Suprapubic skin (tissue), 4 donors: ENCODE measurements at places on chromosomes 16 and 17.

GRCh38 chr17:71409712-71410111 lies 711.1 kb upstream of the SOX9 start:
- no peak for DNase-seq

DNA sequence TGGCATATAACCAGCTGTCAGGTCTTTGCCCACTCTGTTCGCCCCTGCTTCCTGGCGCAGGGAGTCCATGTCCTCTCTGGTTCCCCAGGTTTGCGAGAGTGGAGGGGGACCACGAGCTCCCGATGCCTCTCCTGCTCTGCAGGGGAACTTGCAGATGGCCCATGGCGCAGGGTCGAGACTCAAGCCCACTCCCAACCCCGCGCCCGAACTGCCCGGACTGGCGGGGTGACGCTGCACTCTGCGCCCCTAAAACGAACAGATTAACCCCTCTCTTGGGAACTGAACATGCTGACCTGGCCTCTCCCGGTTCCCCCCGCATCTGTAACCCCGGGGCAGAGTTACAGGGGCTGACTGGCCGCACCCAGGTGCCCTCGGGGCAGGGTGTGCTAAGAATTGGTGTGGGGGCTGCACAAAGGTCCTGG lies 681 bp upstream of the PLA2G15 start:
- DNase-seq = no peak

DNA sequence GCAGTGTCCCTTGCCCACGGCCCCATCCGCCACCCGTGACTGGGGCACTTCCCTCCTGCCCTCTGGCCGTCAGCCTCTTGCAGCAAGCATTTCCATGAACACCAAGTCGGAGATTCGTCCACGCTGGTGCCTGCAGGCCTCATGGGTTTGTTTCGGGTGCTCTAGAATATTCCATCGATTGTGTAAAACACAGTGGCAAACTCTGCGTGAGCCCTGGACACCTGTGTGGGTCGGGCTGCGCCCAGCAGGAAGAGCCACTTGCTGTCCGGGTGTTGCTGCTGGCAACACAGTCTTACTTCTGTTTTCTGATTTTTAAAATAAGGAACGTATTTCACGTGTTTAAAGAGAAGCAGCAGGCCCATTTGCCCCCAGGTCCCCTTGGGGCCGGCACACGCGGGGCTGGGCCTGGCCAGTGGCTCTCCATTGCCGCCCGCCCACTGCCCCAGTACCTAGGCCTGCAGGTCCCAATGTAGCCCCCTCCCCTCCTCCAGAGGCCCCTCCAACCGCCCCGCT lies 10.0 kb downstream of the CYBC1 start:
- no peak for DNase-seq

DNA sequence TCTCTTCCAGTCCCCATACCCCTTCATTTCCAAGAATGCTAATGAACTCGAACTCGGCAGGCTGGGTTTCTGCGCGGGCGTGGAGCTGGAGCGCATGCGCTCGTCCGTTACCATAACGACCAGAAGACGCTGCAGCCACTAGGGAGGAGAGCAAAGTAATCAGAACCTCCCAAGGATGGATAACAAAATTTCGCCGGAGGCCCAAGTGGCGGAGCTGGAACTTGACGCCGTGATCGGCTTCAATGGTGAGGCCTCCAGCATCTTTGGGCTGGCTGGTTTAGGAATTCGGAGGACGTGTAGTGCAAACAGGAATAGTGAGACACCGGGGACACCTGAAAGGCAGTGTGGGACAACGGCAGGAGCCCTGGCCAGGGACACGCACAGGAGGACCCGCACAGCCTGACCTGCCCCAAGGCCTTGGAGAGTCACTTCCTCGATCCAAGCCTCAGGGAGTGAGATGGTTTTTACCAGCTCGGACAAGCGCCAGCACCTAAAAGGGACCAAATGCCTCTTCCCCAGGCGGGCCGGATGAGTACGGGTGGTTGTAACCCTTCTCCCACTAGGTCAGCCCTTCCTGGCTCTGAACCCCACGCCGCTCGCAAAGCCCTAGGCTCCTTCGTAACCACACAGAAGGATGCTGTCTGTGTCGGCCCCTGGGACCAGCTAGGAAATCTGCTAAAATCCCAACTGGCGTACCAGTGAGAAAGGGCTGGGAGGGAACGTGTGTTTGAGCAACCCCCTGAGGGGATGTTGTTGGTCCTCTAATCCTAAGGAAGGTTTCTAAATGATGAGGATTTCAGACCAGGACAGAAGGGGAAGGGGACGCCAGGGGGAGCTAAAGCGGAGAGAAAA lies at the start of gene CFAP52:
CFAP52 (plus strand) TSS at position 122 of the 852 bp plus-strand sequence; CDS start at position 176, 54 bp downstream.
- no peak for DNase-seq

DNA sequence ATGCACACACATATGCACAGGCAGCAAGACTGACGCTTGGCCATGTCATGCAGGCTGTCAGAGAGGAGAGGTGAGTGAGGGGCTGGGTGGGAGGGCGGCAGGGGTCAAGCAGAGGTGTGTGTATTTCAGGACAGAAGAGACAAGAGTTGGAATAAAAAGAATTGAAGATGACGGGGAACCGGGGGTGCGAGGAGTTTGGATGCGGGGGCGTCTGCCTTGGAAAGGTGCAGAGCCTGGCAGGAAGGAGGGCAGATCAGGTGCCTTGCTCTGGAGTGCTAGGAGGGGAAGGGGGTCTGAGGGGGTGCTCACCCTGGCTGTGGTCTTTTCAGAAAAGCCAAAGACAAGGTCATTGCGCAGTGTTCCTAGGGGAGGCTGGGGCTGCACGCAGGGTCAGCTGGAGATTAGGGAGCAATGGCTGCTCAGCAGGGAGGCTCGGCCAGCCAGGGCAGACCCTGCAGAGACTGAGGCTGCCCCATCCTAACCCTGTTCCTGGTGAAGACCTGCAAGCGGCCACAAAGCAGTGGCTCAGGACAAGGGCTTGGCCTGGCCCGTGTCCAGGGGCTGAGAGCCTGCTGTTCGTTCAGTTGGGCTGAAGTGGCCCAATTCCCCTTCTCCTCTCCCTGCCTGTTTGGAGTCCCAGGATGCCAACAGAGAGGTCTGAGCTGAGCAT lies 23.7 kb upstream of the CBX4 start:
- DNase-seq = no peak

GRCh38 chr17:34614698-34615097 lies 35.3 kb downstream of the TMEM132E start:
- DNase-seq = no peak

DNA sequence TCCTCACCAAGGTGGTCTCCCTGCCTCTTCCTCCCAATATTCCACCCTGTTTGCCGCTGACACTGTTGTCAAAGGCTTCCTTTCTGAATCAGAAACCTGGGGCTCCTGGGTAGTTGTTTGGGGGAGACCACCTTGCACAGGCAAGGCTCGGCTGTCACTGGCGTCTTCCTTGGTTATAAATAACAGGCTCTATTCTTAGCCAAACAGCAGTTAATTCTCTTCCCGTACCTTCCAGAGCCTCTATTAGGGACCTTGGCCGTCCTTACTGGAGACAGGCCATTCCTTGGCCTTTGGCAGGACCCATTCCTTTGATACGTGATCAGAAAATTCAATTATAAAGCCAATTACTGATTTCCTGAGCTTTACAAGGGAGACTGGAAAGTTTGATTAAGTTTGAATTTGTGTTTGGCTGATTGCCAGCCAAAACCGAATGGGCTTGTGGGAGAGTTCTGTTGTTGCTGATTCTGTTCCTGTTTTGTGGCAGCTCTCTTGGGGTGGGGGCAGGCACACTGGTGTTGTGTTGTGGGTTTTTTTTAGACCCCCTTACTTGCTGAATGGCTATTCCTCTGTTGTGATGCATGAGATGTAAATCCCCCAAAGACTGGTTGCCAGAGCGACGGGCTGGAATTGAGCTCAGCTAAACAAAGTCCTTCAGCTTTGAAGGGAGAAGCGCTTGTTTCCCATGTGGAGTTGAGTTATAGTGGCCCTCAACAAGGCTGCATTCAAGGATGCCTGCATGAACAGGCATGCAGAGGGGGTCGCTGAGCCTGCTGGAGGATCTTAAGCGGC lies 104.6 kb downstream of the GNAO1 start:
- no peak for DNase-seq

DNA sequence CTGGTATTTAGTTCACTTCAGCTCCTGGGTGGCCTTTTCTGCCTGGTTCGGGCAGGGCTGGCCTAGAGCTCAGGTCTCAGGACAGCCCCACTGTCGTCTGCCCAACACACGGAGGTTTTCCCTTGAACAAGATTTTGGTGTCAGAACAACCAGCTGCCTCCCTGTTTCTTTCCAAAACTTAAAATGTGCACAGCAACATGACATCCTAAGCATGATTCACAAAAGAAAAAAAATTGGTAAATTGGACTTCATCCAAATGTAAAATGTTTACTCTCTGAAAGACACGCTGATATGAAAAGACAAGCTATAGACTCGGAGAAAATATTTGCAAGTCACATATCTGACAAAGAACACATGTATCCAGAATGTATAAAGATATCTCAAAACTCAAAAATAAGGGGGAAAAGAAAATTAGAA lies 197.8 kb upstream of the CHMP6 start:
- no peak for DNase-seq

DNA sequence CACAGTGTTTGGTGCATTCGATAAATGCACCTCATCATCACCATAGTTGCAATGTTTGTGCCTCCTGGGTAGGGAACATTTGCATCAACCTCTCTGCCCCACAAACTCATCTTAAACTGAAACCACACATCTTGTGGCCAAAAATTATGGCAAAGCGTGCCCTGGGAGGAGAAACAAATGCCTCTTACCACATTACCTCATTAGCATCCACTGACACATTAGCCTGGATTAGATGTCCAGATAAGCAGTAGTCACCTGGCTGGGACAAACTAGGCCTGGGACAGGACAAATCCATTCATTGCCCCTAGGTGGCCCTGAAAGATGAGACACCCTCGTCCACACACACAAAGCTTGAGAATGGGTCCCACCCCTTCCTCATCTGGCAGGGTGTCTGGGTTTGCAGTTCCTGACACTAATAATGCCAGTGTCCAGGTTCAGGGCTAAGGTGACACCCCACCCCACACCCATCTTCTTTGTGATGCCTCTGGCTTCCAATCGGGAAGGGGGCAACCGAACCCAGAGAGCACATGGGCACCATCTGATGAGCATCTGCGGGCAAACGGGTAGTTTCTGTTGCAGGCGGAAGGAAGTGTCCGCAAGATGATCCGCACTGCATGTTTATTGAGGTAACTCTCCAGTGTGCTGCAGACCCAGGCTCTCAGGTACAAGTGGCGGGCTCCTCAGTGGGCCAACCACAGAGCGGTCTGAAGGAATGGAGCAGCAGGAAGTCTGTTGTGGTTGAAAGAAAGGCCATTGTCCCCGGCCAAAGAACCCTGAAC lies 8.6 kb downstream of the XYLT1 start:
- no peak for DNase-seq

DNA sequence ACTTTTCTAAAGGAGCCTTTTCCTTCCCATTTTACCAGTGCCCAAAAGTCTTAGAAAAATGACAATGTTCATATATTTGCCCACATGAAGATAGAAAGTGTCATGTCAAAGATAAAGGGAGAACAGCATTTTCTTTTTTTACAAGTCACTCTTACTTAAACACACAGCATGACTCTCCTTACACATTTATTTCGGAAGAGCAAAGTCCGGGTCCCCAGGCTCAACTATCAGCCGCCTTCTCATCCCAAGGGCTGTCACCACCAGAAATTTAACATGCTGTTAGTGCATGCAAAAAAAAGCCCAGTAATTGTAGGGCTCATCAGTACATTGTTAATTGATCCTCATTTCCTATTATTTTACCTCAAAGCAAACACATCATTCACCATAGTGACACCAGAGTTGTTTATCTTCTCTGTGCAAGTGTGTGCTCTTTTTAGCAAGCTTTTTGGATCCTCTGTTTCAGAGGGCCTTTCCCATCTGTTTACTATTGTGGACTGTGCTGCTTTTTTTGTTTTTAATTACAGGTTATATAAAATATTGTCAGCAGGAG lies 560.3 kb downstream of the WWOX start:
- no peak for DNase-seq

GRCh38 chr16:17397499-17397891 lies 73.3 kb downstream of the XYLT1 start:
- no peak for DNase-seq

DNA sequence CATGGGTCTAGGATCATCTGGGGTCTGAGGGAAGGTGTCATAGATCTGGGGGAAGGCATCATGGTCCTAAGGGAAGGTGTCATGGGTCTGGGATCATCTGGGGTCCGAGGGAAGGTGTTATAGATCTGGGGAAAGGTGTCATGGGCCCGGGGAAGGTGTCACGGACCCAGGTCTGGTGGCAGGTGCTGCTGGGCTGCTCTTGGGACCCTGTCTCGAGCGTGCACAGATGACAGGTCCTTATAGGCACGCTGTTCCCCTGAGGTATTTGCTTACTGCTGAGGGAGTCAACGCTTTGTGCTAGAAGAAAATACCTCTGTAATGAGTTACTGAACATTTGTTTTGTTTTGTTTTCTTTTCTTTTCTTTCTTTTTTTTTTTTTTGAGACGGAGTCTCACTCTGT lies 1.4 kb downstream of the RAB40C start:
- DNase-seq = no peak

- DNase-seq = peak; percentile 88
Measured at GRCh38 chr16:11133344-11133943, 122.6 kb downstream of the SOCS1 start.

GRCh38 chr16:81649561-81650184 lies 129.4 kb upstream of the PLCG2 start:
- DNase-seq = no peak

GRCh38 chr17:77349976-77350830 lies 209.4 kb downstream of the SEC14L1 start:
- no peak for DNase-seq

- DNase-seq = no peak
Measured at GRCh38 chr16:54718376-54718775, 212.3 kb upstream of the IRX5 start.

GRCh38 chr16:49282690-49283375 lies 1.2 kb upstream of the CBLN1 start:
- no peak for DNase-seq

- DNase-seq = no peak
Measured at GRCh38 chr17:27751622-27752490, 48.5 kb downstream of the NOS2 start.

- DNase-seq = no peak
Measured at GRCh38 chr17:55413825-55414489, 7.7 kb downstream of the MMD start.

GRCh38 chr17:61833536-61834193 lies 29.7 kb downstream of the BRIP1 start:
- DNase-seq = no peak

DNA sequence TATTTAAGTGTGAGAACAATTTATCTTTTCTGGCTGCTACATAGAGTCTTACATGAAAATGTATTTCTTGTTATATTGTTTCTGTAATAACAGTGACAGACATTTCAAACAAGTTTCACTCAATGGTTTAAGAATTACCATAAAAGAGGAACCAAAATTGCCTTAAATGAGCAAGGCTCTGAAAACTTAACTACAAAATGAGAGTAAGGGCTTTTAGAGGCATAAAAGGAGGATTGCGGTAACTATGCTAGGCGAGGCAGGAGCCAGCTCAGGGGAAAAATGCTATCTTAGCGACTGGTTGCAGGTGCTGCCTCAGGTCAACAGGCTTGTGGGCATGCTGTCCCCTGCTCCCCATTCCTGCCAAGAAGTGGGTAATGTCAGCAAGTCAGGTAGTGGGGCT lies 81.7 kb upstream of the MSI2 start:
- DNase-seq = no peak

DNA sequence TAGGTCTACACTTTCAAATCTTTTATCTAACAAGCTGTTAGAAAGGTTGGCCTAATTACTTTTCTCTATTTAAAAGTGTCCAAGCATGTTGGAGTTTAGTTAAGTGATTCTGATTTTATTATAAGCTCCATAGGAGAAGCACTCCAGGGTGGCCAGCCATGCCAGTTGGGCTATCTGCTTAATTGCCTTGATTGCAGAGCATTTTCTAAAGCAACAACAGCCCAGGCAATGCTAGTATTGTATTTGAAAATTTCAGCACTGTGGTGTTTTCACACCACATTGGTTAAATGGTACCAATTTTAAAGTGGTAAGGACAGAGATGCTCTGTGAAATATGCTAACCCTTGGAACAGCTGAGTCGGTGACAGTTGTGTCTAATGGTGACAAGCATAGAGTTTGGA lies 510.5 kb upstream of the CDH8 start:
- no peak for DNase-seq
